ENCODE measurements at places on chromosomes 3 and 15.

DNA sequence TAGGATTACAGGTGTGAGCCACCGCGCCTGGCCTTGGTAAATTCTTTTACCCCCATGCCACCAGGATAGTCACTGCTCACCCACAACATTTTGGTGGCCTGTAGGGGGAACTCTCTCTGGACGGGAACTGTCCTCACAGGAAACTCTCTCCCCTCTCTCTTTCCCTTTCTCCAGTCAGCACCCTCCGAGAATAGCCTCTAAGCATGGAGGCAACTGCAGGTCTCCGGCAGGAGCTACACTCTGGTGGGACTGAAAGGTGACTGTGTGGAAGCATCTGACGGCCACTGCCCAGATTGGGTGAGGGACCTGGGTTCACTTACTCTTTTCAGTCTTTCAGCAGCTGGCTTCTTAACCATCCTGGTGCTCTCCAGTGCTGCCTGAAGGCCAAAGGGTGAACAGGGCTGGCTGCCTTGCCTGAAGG lies 21.3 kb downstream of the TRANK1 start:
- no peak for DNase-seq

- no peak for DNase-seq
These were observed 8.3 kb downstream of the PRTG start for GRCh38 chr15:55734641-55735040.

DNA sequence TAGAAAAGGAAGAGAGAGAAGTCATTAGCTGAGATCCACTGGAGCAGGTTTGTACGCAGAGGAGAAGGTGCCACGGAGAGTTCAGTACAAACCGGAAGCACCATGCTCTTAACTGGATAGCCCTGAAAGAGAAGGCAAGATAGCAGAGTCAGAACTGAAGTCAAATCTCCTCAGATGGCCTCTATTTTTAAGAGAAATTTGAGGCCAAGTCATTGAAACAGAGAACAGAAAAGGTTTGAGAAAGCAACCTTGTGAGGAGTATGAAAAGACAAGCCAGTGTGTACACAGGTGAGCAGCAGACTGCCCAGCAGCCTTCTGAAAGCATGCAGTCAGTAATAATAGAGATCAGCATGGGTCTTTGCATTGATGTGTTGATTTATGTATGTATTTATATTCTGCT lies 66.1 kb upstream of the SPRED1 start:
- no peak for DNase-seq

GRCh38 chr3:134378384-134378783 lies 4.1 kb upstream of the AMOTL2 start:
- no peak for DNase-seq

GRCh38 chr3:155745795-155746550 lies 1.1 kb upstream of the PLCH1 start:
- DNase-seq = peak; percentile 2

All from nucleus accumbens (tissue), 56 donors.